ENCODE measurements at places on chromosomes 7 and 10.

GRCh38 chr7:151438864-151439601 is 908 bp downstream of the CRYGN start:
- no peak for DNase-seq

DNA sequence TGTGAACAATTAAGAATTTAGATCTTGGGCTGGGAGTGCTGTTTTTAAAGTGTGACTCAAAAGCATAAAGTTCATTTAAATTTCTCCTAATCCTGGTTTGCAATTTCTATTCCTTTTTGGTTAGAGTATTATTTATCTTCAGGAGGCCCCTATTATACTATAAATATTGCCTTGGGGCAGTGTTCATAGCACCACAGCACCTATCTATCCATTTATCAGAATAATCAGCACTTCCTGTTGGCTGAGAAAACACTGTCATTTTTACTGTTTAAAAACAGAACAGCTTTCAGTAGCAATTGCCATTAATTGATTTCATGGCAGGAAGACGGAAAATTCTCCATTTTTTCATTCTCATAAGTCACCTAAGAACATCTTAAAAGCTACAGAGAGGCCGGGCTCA is 111.4 kb downstream of the KIAA1217 start:
- no peak for DNase-seq

- no peak for DNase-seq
These were observed 675.1 kb upstream of the PCDH15 start for GRCh38 chr10:55476129-55476528.

DNA sequence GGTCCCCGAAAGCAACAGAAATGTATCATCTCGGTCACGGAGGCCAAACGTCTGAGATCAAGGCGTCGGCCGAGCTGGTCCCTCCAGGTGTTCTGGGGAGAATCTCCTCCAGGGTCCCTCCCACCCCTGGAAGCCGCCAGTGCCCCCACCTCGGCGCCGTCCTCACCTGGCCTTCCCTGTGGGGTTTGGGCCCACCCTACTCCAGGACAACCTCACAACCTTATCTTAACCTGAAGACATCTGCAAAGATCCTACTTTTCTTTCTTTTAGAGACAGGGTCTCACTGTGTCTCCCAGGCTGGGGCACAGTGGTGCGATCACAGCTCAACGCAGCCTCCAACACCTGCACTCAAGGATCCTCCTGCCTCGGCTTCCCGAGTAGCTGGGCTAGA is 33.4 kb downstream of the ADAP1 start:
- DNase-seq: no peak

- DNase-seq: no peak
These were observed 168.9 kb upstream of the ASAH2 start for GRCh38 chr10:50420196-50420595.

DNA sequence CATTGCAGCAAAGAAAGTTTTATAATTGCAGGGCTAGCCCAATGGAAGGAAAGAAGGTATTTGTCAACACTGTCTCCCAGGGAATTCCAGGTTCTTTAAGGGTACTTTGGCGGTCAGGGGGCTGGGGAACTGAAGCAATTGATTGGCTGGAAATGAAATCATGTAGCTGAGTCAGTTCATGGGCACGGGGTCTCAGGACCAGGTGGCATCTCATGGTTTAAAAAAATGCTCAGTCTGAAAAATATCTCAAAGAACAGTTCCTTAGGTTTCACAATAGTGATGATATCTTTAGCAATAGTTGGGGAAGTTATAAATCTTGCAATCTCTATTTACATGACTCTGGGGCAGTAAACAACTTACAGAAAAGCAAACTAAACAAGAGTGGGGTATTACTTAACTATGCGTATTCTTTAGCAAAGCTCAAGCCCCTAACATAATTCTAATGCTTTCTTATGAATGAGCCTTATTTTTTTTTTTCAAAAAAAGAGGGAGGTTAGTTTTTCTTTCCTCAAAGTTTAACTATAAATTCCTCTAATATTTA is 376.9 kb upstream of the NRG3 start:
- DNase-seq: no peak
